ENCODE measurements at places on chromosomes 1 and 21.

DNA sequence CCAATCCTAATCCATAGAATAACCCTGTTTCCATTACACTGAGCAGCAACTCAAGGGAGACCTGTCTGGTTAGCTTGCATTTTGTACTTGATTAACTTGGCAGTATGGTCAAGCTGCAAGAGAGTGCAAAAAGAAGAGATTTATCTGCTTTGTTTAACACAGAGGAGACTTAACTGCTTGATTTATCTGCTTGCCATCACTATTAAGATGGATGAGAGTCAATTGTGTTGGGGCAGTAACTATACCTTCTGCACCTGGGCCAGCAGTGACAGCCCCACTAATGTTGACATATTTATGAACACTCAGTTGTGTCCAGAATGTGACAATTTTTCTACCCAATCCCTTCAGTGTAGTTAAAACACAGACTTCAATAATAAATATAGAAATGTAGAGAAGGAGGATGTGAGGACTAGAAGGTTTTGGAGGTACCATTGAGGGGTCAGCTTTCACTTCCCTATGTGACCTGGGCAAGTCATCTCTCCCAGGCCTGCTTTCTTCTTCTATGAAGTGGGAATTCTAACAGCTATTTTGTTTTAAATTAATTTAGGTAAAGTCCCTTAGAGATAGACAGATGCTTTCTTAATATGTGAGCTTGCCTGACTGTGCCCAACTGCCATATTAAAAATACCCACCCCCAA lies 159.1 kb upstream of the KCNK2 start:
- no peak for DNase-seq

DNA sequence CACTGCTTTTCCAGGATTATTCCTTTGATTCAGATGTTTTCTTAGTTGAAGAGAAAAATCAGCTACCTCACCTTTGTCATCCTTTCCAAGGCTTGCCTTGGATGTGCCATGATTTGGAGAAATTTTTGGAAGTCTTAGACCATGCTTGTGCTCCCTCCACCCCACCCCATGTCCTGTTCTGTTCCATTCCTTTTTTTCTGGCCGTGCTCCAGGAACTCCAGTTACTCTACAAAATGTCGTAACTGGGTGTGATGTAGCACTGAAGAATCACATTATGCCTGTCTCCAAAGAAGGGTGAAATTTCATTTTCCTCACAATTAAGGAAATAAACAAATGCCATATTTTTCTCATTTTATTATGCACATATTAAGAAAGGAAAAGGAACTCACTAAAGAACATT lies 217.8 kb upstream of the ZRANB2 start:
- no peak for DNase-seq

DNA sequence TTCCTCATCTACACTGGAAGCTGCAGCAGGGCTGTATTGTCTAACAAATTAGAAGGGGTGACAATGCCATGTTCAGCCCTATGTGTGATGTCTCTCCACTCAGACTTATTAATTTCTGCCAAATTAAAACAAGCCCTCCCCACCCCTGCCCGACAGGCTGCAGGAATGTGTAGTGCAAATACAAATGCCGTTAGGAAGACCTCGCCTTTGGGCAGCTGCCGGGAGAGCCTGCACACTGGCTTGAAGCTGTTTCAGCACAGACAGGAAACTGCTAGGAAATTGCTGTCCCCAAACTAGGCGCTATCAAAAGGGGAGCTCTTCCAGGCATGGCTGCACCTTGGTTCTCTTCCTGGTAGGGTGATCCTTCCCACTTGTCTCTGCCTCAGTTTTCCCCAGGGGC lies 135.2 kb downstream of the ELAVL4 start:
- no peak for DNase-seq

- DNase-seq = no peak
Observed at GRCh38 chr1:27218736-27219135, 15.7 kb upstream of the WDTC1 start.

DNA sequence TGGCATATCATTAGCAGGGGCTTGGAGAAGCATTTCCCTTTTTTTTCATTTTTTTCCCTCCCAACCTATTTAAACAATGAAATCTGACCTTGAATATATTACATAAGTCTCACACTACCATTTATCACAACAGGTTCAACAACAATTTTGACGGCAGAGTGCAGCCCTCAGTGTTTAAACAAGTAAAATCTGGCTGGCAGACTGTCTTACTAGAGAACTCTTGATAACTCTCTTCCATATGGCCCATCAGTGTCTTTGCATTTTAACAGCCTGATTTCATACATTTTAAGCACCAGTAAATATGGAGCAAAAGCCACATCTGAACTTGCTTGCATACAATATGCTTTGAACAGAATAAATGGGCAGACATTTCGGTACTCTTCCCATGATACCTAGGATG lies 213.0 kb downstream of the KCTD3 start:
- DNase-seq = no peak

DNA sequence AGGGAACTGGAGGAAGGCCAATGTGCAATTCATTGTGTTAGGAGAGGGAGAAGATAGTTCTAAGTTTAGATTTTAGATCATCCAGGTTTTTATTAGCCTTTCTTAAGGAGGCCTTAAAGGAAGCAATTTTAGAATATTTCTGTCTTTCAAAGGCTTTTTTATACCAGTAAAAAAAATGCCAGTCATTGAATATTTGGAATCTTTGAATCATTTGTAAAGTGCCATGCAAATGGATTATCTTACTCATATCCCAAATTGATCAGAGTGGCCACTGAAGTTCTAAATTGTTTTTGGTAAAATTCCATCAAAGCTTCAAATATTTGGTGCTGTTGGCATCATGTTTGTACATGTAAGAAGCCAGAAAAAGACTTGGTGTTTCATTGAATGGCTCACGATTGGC lies 244.8 kb downstream of the RPS6KC1 start:
- no peak for DNase-seq

DNA sequence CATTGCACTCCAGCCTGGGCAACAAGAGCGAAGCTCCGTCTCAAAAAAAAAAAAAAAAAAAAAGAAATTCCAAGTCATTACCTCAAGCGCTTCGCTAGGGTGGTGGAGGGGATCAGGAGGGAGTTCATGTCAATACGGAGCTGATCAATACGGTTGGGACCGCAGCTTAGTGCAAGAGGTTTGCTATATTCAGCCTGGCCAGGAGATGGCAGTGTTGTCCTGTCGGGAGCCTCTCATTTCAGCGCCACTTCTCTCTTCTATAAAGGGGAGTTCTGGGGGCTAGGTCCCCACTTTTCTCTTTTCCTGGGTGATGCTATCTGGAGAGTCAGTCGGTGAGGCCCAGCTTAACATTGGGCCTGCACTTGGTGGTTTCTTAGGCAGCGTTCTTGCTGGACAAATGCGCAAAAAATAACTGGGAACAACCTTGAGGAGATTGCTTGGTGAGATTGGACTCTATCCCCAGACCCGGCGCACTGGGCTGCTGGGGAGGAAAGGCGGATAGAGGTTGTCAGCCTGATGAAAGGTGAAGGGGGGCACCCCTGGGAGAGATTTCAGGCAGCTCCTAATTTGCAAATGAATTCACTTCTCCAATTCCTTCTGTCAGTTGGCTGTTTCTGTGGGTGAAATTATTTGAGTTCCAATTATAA lies 40.4 kb downstream of the KIAA0040 start:
- DNase-seq = no peak

- no peak for DNase-seq
Observed at GRCh38 chr1:245779797-245780755, 625.3 kb downstream of the KIF26B start.
